AG08395 (cell line): ENCODE measurements at places on chromosomes 2 and 18.

DNA sequence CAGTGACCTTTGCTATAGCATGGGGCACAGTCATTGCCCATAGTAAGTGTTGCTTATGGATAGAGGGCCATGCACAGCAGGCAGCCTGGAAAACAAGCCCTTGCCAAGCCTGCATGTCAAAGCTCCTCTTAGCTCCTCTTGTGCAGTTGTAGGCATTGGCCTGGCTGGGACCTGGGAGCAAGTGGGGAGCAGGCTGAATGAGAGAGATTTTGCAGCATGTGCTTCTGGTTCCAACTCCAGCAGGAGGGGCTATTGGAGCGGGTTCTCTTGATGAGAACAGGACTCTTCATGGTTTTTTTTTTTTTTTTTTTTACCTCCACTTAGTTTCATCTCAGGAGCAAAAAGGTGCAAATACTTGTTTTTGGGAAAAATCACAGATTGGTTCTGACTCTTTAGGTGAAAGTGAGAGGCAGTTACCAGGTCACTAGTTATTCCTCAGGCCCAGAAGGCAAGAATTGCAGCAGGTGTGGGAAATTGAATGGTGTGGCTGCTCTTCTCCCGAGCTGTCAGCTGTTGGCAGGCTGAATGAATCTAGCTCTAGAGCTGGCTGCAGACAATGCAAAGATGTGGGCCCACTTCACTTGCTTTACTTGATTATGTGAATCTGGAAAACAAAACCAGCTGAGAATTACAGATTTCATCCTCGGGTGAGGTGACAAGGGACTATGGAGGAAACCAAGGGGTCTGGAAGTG is 95.9 kb downstream of the MAP4K4 start:
- no peak for DNase-seq

GRCh38 chr2:109383505-109384307 is 230.1 kb downstream of the SEPTIN10 start:
- DNase-seq, result no peak

DNA sequence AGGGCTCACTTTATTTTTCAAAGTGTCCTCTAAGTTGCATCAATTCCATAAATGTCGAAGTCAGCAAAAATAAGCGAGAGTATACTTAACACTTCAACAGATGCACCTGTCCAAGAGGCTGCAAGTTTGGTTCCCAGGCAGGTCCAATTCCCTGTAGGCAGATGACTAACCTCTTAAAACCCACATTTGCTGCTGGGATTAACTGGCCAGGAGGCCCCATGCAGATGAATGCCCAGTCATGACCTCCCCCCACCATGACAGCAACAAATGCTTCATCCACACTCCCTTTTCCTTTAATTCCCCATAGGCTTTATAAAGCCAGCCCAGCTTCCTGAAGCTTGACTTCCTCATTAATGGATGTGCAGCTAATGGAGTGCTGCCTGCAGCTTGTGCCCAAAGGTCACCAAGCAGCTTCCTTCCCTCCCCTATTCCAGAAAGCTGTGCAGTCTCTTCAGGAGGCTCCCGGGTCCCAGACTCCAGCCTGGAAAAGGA is 35.7 kb downstream of the REEP1 start:
- DNase-seq, result no peak

DNA sequence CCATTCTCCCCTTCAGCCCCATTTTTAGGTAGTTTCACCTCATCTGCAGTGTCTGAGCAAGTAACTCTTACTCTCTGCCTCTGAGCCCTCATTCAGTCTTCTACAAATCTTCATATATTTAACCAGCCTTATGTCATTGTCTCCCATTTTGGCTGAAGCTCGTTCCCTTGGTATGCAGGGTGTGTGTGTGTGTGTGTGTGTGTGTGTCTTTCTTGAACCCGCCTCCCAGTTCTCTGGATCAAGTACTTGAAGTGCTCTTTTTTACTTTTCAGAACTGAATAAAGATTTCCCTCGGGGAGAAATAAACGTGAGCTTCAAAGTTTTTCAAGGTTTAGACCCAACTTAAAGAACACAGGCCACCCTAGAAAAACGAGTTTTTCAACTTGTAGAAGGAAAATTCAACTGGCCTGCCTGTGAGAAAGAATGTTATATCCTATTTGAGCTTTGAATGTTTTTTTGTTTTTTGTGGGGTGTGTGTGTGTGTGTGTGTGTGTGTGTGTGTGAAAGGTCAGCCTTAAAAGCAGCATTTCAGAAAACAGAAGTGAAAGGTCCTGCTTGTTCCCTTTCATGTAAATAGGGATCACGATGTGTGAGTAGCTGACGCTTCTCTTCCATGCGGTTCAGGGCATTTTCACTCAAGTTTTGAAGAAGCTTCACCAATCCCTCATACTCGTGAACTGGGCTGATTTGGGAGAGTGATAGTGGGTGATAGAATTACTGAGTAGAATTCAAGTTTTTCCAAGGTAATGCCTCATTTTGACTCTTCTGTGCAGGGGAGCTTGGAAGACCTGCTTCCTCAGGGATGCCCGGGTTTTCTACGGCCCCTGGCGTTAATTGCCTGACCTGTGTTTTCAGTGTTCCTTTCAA is 50.6 kb upstream of the EML6 start:
- DNase-seq, result no peak

DNA sequence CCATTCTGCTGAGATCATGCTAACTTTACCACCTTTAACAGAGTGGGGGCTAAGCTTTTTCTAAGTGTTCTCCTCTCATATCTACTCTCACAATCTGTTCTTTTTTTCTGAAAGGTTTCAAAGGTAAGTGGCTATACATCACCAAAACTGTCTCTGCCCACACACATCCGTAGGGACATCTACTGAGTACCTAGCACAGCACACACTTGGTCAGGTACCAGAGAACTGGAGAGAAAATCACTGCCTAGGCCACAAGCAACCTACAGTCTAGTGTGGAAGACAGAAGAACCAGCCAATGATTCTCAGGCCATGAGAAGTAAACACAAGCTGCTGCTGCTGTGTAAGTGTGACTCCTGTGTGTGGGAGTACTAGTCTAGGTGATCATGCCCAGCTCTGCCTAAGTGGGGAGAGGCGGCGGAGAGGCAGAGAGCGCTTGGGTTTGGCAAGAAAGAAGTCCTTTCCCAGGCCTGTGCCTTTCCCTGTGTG is 176.1 kb upstream of the ZFP36L2 start:
- DNase-seq, result no peak

DNA sequence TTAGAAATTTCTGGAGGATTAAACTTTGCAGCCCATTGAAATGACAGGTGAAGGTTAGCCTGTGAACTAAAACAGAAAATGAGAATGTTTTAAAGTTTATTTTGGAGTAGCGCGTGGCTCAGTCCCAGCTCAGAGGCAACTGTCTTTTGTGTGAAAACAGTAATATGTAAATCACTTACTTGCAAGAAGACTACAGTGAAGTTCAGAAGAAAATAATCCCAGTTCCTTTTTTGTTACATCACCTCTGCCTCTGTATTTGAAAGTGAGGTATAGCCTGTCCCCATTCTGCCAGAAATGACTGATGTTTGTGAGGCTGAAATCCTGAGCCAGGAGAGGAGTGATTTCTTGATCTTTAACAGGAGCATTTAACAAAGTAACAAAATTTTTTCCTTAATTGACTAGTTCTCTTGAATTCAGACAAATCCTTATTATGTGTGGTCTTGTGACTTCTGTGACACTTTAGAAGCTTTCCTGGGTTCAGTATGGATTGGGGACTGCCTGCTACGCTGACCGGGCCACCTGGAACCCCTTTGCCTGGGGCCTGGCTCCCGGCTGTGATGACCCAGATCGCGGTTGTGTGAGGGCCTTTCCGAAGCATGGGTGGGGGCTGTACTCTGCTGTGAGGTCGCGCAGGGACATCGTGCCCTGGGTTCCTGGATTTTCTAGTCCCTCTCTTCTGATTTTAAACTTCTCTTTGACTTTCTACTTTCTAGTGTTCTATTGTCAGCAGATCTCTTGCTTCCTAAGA is 24.3 kb downstream of the TRAPPC12 start:
- DNase-seq, result no peak

GRCh38 chr2:66445925-66446871 is 11.3 kb downstream of the MEIS1 start:
- DNase-seq, result peak; percentile 60

DNA sequence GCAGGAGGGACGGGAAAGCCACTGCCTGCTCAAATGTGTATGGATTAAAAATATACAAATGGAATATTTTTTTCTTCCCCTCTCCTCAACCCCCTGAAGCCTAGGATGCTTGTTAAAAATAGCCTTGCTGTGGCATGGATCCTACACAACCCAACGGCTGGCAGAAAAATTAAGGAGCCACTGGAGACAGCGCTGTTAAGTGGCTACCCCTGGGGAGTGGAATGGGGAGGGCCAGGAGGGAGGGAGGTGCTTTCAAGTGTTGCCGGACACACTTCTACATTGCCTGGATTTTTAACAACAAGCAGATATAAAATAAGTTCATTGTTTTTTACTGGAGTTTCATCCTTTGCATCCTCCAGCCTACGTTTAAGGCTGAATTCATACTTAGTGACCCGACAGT is 66.6 kb downstream of the ZBTB7C start:
- DNase-seq, result no peak

DNA sequence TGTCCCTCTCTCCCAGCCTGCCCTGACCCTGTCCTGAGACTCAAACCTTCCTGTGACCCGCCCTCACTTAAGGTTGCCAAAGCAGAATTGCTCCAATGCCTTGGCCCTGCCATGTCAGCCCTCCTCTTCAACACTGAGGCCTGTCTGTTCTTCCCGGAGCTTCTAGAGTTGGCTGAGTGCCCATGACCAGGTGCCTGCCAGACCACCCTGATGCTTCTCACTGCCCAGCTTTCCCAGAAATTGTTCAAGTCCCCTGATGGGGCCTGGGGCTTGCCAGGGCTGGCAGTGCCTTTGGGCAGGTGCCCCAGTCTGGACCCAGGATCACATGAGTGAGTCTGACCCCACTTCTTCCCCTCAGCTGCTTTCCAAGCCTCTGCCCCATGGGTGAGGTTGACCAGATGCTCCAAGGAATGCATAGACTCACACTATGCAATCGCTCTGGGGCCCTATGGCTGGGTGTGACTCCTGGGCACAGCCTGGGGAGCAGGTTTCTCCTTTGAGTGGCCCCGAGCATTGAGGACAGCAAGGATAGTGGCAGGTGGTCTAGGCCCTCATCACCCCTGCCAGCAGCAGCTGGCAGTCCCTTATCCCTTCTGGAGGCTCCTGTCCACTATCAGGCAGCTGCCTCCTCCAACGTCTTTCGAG is 3.1 kb upstream of the INPP5D start:
- DNase-seq, result no peak

- DNase-seq, result no peak
Observed at GRCh38 chr18:76670564-76671288, 151.6 kb upstream of the ZNF236 start.

- DNase-seq, result no peak
Observed at GRCh38 chr2:69097148-69097610, 84.2 kb downstream of the ANTXR1 start.

GRCh38 chr18:51006061-51006818 is 23.8 kb upstream of the SMAD4 start:
- no peak for DNase-seq

GRCh38 chr2:70935468-70936164 is at the start of gene ATP6V1B1:
Gene ATP6V1B1, plus strand, starts transcription at chr2:70935900. Its CDS starts 55 bp downstream, at chr2:70935955.
- no peak for DNase-seq

- no peak for DNase-seq
Observed at GRCh38 chr2:33706410-33706809, 107.3 kb upstream of the FAM98A start.

- DNase-seq, result no peak
Observed at GRCh38 chr2:235613649-235614048, 119.8 kb downstream of the AGAP1 start.

DNA sequence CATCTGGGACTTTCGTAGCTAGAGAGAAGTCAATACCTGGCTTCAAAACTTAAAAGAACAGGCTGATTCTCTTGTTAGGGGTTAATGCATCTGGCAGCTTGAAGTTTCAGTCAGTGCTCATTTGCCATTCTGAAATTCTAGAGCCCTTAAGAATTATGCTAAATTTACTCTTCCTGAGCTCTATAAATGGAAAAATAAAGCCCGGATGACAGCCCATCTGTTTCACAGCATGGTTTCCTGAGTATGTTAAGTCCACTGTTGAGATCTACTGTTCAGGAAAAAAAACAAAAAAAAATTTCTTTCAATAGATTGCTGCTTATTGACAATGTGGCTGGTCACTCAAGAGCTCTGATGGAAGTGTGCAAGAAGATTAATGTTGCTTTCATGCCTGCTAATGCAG is 101.3 kb upstream of the RPE start:
- DNase-seq, result no peak
